NCI-H524 treated with DMSO at 0.1 percent for 48 hours (cell line): ENCODE measurements at places on chromosomes 6 and 20.

- DNase-seq = no peak
These were observed 159.3 kb downstream of the NFATC2 start for GRCh38 chr20:51382986-51383821.

DNA sequence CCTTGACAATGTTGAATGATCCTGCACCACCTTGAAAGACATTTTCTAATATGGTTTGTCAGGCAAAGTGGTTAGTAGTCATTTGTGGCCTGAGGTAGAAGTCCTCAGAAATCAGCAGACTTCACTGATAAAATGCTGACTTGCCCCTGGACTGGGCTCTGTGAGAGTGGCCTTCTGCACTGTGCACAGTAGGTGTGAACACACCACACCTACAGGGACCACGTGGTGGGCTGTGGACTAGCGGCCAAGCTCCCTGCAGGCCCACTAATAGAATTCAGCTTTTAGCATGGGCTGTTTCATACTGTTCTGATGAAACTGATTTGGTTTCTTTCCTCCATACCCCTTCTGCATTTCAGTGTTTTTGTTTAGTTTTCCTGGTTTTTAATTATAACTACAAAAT lies 7.3 kb downstream of the BPHL start:
- DNase-seq = no peak

GRCh38 chr6:75758061-75758460 lies 9.0 kb downstream of the MYO6 start:
- DNase-seq = no peak

- no peak for DNase-seq
These were observed 26.8 kb upstream of the TFAP2A start for GRCh38 chr6:10441655-10442009.
